ENCODE measurements at places on chromosomes 4 and X.

DNA sequence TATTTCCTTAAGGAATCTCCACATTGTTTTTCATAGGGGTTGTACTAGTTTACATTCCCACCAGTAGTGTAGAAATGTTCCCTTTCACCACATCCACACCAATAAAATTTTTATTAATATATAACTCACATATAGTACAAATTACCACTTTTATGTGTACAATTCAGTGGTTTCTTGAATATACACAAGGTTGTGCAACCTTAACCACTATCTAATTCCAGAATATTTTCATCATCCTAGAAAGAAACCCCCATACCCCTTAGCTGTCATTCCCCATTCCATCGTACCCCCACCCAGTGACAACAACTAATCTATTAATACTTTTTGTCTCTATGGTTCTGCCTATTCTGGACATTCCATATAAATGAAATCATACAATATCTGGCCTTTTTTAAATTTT, 108.3 kb upstream of the USP9X start:
- no peak for DNase-seq

DNA sequence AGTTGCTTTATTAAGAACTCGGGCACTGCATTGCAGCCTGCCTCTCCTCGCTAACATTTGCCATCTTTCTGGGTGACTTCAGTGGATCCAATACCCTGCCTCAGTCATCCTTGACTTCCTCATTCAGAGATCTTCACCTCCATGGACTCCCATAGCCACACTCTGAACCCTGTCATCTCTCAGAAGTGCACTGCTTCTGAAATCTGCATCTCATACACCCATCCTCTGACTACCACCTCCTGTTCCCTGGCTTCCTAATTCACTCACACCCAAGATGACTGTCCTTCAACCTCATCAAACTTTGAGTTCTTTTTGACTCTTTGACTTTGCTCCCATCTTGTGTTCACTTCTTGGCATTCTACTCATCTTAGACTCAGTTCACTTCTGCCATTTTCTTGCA, 25.3 kb upstream of the CYBB start:
- no peak for DNase-seq

DNA sequence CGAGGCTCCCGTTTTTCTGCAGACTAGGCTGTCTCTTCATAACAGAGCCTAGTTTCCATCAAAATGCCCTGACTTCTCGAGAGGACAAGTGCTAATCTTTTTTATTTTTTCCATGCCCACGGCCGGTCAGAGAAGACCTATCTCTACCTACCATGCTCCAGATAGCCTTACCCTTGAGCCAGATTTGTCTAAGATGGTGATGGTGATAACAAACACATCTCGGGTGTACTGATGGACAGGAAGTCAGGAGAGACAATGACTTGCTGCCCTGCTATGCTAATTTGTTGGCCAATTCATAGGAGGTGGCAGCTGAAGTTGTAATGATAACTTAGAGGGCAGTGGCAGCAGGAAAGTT, 42.2 kb upstream of the NKRF start:
- no peak for DNase-seq

- no peak for DNase-seq
Observed at GRCh38 chrX:134752981-134753717, 94.9 kb upstream of the PLAC1 start.

Data from CD4-positive, alpha-beta T cell treated with Interleukin-17A for 1 hour (primary cell).